ENCODE measurements at places on chromosomes 5 and 9.

DNA sequence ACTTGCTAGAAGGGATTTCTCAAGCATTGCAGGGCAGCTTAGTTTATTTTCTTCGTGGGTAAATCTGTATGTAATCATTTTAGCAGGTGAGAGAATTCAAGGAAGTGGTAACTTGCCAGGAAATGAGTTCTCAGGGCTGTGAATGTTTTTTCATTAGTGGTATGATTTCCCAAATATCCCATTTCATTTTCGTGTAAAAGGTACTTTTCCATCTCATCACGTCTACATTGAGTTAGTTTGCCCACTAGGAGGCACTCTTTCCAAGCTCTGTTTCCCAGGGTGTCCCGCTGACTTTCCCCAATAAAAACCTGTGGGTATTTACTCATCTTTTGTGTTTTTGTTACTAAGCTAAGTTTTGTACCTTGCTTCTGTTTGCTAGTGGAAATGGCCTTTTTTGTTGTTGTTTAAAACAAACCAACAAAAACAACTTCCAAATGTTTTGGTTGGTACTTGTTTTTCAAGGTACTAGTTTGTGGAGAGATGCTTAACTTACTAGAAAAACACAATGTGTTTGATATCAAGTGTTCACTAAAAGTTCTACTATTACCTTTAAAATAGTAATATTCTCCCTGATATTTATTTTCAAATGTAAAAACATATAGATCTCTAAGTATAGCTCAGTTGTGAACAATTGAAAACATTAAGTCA is 373.6 kb downstream of the ADGRV1 start:
- peak; percentile 38 for DNase-seq

GRCh38 chr5:115772731-115773475 is 43.6 kb downstream of the CDO1 start:
- no peak for DNase-seq

DNA sequence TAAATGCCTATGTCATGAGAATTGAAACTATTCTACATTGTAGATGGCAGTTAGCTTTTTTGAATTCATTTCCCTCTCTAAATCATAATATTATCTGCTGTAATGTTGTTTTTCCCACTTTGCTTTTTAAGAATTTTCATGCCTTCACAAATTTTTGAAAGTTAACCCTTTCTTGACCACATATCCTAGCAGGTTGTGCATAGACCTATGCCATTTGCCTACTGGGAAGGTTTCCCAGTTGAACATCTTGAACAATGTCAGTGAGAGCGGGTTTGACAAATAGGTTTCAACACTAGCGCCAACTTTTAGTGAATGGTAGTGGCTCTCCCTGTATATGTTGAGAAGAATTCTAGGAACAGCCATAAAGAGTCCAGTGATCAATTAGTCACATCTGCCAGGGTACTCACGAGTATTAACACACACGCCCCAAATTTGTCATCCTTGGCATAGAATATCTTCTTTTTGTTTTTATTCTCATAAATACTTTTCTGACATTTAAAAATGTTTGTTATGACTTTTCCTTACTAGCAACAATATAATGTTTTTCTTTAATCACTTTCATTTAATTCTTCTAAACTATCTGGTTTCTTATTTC is 307.6 kb downstream of the PJA2 start:
- no peak for DNase-seq

- DNase-seq: no peak
These were observed 14.8 kb downstream of the LVRN start for GRCh38 chr5:115977096-115977495.

- DNase-seq: no peak
These were observed 583.9 kb downstream of the SEMA5A start for GRCh38 chr5:8961956-8962355.

GRCh38 chr5:100550531-100551051 is 15.4 kb downstream of the FAM174A start:
- DNase-seq: no peak

DNA sequence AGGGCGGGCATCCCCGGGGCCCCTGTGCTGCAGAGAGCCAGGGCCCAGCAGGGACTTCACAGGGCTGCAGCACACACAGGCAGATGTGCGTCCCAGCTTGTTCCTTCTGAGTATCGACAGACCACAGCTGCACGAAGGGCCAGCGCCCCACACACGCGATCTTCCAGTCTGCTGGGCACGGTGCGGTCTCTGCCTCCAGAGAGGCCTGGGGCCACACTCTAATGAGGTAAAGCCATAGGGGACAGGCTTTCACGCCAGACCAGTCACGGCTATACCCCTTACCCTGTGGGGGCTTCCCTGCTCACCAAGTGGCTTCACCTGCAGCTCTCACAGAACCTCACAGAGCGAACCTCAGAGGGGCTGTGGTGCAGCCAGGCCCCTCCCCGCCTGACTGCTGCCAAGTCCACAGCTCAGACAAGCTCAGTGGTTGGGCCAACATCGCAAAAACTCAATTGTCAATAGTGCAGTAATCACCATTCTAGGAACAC is 82.2 kb downstream of the SHB start:
- DNase-seq: no peak

GRCh38 chr9:120212853-120213200 is 367.1 kb downstream of the CDK5RAP2 start:
- DNase-seq: no peak

DNA sequence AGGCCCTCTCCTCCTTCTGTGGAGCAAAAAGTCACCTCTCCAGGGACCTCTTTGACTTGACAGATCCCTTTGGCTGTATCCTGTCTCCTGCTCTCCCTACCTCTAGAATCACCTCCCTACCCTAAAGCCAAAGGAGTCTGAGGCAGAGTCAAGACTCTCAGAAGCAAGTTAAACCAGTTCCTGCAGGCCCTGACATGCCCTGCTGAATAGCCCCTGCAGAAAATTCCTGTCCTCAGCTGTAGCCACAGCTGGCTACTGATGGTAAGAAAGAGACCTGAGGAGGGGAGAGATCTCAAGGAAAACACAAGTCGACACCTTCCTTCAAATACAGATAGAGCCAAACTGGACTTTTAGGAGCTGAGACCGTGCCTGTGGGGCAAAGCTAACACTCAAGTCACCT is 23.7 kb upstream of the UBAP2 start:
- no peak for DNase-seq

GRCh38 chr5:172104021-172104420 is 84.0 kb downstream of the STK10 start:
- DNase-seq: no peak

GRCh38 chr9:6959270-6960000 is 201.7 kb downstream of the KDM4C start:
- no peak for DNase-seq

DNA sequence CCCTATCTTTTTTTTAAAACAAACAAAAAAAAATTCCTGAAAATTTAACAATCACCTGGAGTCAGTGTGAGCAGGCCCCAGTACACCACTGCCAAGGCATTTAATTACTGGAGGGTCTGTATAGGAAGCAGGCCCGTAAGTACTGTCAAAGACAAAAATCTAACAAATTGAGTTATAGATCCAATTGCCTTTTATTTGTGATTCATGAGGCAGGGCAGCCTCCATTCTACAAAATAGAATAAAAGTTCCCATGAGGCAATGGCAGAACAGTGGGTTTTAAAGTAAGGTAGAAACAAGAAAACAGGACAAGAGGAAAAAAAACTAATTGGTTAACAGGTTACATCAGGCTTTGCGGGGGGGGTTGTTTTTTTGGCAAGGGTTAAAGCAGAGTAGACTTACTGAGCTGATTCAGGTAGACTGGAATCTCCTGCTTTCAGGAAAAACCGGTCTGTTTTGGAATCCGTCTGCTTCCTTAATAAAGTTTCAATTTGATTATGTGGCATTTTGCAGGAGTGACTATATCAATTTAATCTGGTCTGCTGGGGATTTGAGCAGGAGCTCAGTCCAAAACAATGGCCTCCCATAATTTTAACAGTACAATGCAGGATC is 48.9 kb downstream of the AUH start:
- DNase-seq: no peak

DNA sequence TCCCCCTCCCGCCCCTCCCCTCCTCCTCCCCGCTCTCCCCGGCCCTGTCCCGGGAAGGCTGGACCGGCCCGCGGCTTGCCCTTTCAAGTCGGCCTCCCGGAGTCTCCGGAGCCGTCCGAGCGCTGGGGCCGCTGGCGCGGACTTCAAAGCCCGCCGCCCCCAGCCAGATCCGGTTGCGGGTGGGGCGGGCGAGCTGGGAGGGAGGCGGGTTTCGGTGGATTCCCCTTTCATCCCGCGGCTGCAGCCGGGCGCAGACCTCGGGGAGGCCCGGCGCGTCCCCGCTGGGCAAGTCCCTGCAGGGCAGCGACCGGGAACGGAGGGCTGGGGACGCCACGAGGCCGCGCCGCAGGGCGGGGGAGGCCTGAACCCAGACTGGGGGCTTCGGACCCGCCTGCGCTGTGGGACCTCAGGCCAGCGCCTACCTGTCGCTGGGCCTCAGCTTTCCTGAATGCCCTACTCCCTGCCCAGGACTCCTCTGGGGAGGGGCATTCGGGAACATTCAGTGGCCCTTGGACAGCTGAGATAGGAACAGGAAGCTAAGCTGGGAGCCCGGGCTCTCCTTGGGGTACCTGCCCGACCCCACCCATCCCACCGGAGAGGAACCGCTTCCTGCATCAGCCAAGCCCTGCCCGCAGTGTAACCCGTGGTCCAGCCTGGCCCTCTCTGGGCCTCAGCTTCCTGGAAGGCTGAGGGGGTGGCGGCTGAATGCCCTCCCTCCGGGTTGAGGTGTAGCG is 23.4 kb downstream of the C9orf50 start:
- DNase-seq: no peak

GRCh38 chr5:37771203-37771611 is 68.6 kb downstream of the GDNF start:
- no peak for DNase-seq

- DNase-seq: no peak
These were observed 23.3 kb upstream of the SMIM32 start for GRCh38 chr5:136216230-136216629.

GRCh38 chr5:16736158-16736995 is 119.6 kb upstream of the RETREG1 start:
- peak; percentile 89 for DNase-seq

DNA sequence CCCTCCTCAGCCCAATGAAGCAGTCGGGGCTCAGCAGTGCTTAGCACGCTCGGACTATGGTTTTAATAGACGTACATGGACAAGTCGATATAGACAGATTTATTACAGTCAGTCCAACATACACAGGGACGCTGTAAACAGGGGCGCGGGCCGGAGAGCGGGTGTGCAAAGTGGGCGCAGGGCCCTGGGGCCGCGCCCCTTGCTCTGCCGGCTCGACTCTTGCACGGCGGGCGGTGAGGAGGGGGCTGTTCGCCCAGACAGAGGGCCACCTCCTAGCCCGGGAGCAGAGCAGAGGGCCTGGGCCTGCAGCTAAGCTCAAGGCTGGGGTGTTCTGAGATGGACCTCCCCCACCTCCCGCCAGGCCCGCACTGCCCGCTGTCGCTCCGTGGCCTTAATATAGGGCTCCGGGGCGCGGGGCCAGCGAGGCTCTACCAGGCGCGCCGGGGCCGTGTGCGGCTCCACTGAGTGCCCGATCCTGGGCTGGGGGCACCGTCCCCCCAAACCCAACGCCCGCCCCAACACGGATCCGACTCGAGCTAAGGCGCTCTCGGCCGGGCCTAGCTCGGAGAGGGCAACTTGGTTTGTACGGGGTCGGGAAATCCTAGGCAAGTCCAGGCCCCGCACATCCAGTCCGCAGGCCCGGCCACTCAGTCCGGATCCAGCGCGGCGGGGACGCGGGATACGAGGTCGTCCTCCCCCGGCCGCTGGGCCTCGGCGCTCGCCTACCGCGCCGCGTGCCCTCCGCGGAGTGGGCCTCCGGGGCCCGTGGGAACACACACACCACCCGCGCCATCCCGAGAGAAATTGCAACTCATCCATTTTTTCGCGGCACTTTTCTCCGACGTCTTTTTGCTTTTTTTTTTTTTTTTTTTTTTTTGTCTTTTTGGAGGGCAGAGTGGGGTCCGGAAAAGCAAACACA is 6.1 kb downstream of the PITX1 start:
- DNase-seq: no peak

DNA sequence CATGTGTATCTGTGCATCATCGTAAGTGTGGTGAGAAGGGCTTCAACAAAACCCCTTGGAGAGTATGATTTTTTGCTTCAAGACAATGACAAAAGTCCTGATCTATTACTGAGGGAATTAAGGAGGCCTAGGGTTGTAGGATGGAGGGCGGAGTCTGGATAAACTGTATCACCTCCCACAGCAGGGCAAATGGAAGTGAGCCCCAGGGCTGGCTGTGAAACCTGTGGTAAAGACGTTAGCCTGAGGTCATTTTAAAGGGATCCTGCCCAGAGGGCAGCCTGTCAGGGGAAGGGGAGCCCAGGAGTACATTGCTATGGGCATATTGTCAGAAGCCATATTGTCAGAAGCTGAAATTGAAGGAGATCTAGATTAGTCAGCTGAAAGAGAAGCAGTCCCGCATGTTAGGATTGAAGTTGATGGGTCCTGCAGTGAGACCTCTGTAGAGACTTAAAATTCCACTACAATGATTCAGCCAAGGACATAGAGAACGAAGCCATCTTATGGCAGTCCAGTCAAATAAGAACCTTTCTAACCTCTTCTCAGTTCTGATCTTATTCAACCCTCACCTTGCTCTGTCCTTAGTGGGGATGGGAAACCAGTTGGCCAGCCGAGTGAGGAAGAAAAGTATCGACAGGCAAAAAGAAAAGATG is 26.9 kb downstream of the ADGRV1 start:
- no peak for DNase-seq

DNA sequence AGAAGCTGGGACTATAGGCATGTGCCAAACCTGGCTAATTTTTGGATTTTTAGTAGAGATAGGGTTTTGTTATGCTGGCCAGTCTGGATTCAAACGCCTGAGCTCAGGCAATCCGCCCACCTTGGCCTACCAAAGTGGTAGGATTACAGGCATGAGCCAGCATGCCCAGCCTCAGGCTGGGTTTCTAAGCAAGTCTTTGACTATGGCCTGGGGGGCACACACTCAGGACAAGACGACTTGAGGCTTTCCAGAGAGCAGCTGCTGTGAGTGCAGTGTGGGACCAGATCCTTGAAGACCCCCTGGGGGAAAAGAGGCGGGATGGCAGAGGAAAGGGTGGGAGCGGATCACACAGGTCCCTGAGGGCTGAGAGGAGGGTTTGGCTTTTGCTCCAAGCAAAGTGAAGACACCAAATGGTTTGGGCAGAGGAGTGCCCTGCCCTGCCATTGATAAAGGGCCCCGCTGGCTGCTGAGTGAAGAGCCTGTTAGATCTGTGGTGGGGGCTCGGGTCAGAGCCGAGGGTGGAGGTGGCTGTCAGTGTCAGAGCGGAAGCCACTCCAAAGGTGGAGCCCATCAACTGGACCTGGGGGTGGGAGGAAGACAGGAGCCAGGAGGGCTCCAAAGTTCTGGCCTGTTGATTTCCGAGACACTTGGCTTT is 46.8 kb upstream of the FUBP3 start:
- DNase-seq: no peak

DNA sequence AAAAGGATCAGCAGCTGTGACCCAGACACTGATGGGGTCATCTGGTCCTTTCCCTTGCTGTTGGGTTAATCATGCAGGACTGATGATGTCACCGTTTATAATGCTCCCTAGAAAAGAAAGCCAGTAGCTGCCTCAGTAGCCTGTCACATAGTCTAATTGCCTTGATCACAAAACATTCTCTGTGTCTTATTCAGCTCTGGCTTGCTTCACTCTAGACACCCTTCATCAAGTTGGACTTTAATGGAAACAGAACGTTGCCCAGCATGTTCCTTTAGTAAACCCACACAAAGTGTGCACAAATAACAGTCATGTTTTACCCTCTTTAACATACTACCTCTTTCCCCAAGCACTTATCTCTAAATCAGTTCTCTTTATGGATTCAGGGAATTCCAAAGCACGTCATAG is 170.8 kb downstream of the SGCD start:
- DNase-seq: no peak
